ENCODE measurements at places on chromosomes 5 and 9. TPM values are rescaled to one million over a fixed set of nuclear protein-coding genes. Genes with fewer than 3 reads are reported as not detected.

FAM81B gene
- not detected for polyA plus RNA-seq

PCDHGB3 gene
- polyA plus RNA-seq: not detected

GRXCR2 gene
- 0.36 TPM for polyA plus RNA-seq

CLTA gene
- 461 TPM for polyA plus RNA-seq

OTULINL gene
- polyA plus RNA-seq: 7.2 TPM

CCDC183 gene
- 8.8 TPM for polyA plus RNA-seq

CTSV gene
- polyA plus RNA-seq: 0.32 TPM

NR2F1-AS1 gene
- polyA plus RNA-seq: 0.24 TPM

SLC36A2 gene
- not detected for polyA plus RNA-seq

SCAI gene
- polyA plus RNA-seq: 30.0 TPM

PCDHB8 gene
- 0.81 TPM for polyA plus RNA-seq

PTPN3 gene
- 3.8 TPM for polyA plus RNA-seq

LCN15 gene
- polyA plus RNA-seq: not detected

SLC46A2 gene
- not detected for polyA plus RNA-seq

GMCL2 gene
- not detected for polyA plus RNA-seq

MCTP1 gene
- 1.1 TPM for polyA plus RNA-seq

NIPAL4 gene
- polyA plus RNA-seq: not detected

ZNF608 gene
- 32.4 TPM for polyA plus RNA-seq

LCN9 gene
- 2.5 TPM for polyA plus RNA-seq
